ENCODE measurements at places on chromosomes 2 and 18.

DNA sequence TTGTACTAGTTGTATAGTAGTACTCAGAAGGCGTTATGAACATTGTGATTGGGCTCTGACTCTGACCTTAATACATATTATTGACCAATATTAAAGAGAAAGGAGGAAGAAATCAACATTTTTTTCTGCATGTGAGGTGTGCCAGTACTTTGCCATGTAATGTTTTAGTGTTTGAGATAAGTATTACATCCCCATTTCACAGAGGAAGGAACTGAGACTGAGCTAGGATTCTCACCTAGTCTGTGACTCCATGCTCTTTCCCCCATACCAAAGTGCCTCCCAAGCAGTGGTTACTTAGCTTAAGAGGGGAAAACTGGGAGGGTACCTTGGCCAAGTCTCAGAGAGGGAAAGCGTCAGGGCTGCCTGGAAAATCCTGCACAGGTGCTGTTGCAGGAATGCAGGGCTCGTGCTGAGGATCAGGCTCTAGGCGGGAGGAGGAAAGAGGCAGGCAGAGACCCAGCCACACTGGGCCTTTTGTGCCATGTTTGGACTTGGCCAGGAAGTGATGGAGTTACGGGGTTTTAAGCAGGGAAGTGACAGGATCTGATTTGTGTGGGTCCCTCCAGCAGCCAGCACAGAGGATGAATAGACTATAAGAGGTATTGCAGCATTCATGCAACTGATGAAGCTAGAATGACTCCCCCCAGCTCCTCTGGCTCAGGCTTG is 1.7 kb downstream of the PNKD start:
- DNase-seq = no peak

DNA sequence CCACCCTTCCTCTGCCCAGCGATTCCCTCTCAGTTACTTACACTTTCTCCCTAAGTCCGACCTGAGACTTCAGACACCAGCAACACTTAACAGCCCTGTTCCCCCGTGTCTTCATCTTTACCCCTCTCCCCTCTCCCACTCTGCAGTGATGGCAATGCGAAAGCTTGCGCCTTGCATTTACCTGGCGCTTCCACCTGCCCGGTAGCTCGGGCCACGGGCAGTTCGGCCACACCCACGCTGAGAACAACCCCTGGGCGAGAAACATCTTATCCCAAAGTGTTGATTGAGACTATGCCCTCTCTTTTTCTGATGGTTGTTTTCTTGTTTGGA is 558 bp downstream of the DNAJC10 start:
- no peak for DNase-seq

- no peak for DNase-seq
These were observed 48.9 kb downstream of the STK25 start for GRCh38 chr2:241459520-241459919.

DNA sequence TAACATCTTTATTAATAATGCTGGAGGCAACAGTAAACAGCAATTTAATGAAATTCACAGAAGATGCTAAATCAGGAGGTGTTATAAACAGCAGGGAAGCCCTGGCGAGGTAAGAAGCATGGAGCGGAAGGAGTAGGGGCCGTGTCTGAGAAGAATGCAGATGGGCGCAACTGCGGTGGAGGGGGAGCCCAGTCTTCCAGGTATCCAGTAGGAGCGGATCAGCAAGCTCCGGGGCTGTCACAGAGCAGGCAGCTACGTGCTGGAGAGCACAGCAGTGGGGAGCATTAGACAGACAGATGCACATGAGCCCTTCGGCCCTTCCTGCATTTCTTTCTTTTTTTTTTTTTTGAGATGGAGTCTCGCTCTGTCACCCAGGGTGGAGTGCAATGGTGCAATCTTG is 82.3 kb downstream of the SH3RF3 start:
- no peak for DNase-seq

DNA sequence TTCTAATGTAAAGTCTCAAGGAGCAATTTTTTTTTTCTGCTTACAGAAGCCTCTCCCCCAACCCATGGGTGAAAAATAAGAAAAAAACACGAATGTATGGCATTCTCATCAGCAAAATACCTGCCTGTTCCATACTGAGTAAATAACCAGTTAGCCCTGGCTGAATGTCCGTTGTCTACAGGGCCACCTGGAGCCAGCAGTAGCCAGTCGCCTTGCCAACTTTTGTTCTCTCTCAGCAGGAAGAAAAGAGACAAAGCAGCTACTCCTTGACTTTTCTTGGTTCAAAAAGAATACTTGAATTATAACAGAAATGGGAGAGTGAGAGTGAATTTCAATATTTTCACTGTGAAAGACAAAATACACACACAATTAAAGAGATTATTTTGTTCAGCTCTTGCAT is 532.9 kb upstream of the CRIM1 start:
- no peak for DNase-seq

- no peak for DNase-seq
These were observed 94.6 kb downstream of the CERS6 start for GRCh38 chr2:168550670-168551069.

DNA sequence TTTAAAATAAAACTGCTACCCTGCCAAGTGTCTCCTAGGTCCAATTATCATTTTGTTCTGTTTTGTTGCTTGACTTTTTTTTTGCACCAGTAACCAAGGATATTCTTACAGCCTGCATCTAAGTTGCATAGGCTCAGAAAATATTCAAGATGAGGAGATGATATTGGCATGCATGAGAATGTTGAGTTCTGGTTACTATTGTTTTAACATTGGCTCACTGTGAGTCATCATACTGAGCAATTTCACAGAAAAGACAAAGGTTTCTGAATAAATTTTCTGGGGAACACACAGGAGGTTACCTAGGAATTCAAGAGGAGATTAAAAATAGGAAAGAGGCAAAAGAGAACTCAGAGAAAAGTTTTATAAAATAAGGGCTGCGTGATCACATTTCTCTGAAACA is 84.8 kb upstream of the POU3F3 start:
- DNase-seq = peak; percentile 87

DNA sequence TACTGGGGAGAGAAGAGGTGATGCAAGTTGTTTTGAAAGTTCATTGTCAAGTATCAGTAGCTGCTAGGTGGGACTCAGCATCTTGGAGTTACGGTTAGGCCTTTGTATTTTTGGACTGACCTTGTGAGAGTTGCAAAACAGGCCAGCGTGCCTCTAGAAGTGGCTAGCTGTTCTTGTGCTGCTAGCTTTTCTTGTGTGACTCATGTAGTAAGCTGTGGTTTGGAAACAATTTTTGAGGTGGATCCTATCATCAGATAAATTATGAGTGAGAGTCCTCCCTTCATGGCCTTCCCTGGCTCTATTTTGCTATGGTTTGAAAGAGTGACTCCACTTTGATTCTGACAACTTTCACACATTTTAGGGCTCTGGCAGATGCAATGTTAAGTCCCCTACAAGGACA is 409.2 kb upstream of the HS6ST1 start:
- DNase-seq = peak; percentile 92

DNA sequence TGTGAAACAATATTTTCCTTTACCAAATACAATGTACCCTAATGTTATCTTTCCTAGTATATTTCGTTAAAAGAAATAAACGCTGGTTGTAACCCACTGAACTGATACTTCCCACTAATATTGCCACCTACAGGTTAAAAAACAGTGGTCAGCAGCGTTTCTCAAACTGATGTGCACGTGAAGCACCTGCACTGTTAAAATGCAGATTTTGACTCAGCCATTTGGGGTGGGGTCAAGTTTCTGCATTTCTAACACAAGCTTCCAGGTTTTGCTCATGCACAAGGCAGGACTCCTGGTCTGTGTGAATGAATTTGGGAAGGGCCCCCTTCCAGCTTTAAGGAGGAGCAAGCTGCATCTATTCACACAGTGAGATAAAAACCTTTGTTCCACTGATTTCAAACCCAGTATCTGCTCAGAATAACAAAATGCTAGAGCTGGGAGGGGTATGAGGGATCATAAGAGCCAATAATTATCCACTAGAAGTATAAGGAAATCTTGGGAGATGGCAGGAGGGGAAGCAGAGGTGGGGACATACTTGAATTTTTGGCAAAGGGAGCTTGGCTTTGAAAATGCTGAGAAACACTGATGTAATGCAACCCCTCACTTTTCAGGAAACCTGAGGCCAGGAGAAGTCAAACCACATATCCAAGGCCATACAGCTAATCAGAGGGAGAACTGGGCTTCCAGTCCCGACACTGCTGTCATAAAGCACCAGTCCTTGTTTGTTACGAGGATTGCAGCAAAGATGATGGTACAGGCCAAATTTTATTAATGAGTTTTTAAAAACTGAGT is 116.2 kb downstream of the RBMS1 start:
- peak; percentile 71 for DNase-seq

DNA sequence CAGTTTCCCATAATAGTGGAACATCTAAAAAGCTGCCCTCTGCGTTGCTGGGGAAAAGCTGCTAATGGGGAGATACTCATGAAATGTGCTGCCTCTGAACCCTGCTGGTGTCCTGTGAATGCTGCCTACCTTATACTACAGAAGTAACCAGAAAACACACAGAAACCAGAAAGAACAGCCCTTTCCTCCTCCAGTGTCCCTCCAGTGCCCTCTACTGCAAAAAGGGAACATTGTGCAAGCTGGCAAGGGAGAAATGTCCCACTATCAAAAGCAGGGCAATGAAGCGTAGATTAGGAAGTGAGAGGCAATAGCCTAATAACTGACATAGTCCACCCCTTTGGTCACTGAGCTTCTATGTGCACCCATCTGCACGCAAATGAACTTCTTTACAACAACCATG is 162.7 kb upstream of the ETAA1 start:
- DNase-seq = peak; percentile 57

DNA sequence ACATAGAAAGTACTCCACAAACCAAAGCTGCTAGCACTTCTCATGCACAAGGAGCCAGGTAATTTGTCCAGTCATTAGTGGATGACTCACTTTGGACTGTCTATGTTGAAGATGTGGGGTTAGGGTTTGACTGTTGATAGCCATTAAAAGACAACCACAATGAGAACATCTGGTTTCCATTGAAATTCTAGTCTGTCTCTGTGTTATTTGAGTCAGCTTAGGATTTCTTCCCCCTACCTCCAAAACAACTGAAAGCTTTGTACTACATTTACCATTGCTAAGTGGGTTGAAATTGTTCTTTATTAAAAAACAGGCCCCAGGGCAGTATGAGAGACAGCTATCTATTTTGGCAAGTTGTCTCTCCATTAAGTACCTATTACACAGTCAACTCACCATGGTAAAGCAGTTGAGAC is 50.2 kb upstream of the ANKRD44 start:
- no peak for DNase-seq

DNA sequence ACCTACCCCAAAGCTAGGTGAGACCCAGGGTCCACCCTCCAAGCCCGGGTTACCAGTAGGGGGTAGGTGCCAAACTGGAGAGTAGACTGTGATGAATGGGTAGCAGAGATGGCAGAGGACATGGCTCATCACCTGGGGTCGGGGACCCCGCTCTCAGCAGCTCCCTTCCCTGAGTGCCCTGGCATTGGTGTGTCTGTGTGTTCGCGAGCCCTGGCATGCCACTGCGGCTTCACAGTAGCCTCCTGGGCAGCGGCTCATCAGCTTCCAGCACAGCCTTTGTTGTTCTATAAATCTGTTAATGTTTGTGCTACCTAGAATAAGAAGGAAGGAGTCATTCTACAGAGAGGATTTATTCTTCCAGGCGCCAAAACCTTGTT is 62.6 kb upstream of the ALPP start:
- DNase-seq = no peak

DNA sequence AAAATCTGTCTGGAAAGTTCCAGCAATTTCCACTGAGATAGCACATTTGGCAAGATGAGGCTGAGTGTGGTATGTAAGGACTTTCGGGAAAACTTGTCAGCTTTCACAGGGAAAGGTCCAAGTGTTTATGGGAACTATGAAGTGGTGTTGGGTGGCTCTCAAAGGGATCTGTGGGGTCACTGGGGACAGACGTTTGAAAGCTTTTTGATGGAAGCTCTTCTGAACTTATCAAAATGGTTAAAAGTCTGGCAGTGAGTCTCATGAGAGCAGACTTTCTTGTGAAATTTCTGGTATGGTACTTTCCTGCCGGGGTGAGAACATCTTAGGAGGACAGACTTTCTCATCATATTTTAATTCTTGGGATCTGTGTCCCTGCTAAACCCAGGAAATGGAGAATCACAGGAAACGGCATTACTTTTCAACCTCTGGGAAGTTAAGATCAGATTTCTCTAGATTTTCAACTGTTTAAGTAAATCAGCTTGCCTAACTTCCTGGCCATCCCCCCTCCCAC is 546.3 kb upstream of the ZEB2 start:
- peak; percentile 34 for DNase-seq

DNA sequence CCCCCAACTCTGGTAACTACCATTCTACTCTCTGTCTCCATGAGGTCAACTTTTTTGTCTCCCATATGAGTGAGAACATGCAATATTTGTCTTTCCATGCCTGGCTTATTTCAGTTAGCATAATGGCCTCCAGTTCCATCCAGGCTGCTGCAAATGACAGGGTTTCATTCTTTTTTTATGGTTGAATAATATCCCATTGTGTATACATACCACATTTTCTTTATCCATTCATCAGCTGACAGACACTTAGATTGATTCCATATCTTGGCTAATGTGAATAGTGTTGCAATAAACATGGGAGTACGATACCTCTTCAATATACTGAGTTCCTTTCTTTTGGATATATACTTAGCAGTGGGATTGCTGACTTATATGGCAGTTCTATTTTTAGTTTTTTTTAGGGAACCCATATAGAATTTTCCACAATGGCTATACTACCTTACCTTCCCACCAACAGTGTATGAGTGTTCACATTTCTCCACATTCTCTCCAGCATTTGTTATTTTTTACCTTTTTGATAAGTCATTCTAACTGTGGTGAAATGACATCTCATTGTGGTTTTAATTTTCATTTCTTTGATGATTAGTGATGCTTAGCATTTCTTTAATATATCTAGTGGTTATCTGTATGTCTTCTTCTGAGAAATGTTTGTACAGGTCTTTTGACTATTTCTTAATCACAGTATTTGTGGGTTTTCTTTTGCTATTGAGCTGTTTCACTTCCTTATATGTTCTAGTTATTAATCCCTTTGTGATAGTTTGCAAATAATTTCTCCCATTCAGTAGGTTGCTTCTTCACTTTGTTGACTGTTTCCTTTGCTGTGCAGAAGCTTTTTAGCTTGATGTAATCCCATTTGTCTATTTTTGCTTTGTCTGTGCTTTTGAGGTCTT is 112.2 kb downstream of the SRBD1 start:
- no peak for DNase-seq

GRCh38 chr2:128311216-128311754 is 7.4 kb downstream of the HS6ST1 start:
- DNase-seq = no peak

GRCh38 chr18:13303756-13304364 is 85.3 kb downstream of the LDLRAD4 start:
- no peak for DNase-seq
